ENCODE measurements at places on chromosomes 6 and 20.

GRCh38 chr6:147176795-147177194 lies 27.4 kb upstream of the STXBP5 start:
- no peak for DNase-seq

DNA sequence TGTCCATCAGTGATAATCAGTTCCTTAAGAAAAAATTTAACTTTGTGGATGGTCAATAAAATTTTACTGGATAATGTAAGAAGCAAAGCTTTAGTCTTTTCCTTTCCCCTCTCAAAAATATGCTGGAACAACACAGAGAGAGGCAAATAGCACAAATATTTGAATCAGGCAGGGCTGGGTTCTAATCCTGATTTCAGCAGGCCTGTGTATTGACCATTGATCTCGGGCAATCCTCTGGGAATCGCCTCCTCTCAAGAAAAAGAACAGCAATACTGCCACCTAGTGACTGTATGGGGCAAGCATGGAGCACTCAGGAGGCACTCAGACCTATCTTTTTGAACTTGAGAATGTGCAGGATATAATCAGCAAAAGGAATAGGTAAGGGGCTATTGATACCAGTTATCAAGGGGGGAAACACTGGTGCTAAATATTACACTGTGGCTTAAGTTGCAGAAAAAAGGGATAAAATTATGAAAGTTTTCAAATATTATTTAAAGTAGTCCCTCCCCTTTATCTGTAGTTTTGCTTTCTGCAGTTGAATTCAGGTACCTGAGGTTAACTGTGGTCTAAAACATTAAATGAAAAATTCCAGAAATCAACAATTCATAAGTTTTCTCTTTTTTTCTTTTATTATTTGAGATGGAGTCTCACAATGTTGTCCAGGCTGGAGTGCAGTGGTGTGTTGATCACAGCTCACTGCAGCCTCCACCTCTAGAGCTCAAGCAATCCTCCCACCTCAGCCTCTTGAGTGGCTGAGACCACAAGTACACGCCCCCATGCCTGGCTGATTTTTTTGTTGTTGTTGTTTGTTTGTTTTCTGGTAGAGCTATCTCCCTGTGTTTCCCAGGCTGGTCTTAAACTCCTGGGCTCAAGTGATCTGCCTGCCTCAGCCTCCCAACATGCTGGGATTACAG lies 91.8 kb upstream of the NHSL1 start:
- peak; percentile 60 for DNase-seq

DNA sequence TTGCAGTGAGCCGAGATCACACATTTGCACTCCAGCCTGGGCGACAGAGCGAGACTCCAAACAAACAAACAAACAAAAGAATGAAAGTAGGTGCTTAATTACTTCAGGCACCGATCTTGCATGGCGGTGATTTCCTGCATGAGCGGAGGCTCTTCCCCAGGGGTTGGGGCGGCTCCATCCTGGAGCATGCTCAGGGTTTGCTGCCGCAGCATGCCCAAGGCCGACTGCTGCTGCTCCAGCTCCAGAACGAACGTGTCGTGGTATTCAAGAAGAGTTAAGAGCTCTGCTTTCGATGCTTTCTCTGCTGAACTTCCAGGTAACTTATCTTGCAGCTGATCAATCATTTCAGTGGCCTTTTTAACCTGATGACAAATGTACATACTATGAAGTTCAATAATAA lies 313.8 kb downstream of the SYNE1 start:
- no peak for DNase-seq

GRCh38 chr20:48678421-48678820 lies 149.4 kb downstream of the PREX1 start:
- no peak for DNase-seq

- no peak for DNase-seq
These were observed 36.8 kb upstream of the MRPS18A start for GRCh38 chr6:43724354-43724753.

GRCh38 chr20:15930311-15931305 lies 642.6 kb downstream of the KIF16B start:
- DNase-seq, result no peak

DNA sequence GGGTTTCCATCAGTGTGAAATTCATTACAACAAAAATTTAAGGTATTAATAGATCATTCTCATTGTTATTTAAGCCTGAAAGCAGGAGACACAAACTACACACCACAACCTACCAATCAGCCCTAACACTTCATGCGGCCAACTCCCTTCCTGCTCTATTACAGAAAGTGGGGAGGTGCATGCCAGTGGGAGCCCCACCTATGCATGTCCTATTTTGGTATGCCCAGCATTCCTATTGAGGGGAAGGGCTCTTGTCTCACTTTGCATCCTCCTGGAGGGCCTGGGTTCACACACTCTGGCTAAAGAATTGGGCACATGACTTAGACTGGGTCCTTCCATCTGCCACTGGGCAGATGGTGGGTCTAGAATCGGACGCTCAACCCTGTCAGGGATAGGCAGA lies 450.0 kb downstream of the PTPRT start:
- DNase-seq, result no peak
